ENCODE measurements at places on chromosomes 3 and 15. TPM values are rescaled to one million over a fixed set of nuclear protein-coding genes. Genes with fewer than 3 reads are reported as not detected.

Gene ISLR
- total RNA-seq: not detected

Gene CISH
- 481 TPM for total RNA-seq

Gene MAGI1
- 0.49 TPM for total RNA-seq

Gene WDR93
- not detected for total RNA-seq

Gene IL16
- total RNA-seq: 237 TPM

Gene UBAP1L
- total RNA-seq: 5.2 TPM

Gene EFHB
- 0.37 TPM for total RNA-seq

Gene A4GNT
- not detected for total RNA-seq

Gene LRTM1
- not detected for total RNA-seq

Gene NR1I2
- not detected for total RNA-seq

Gene ETV5
- total RNA-seq: 0.88 TPM

Measured in T-helper 1 cell treated with Interleukin-12 subunit alpha and Interleukin-12 subunit beta and Interleukin-4 antibody, amounts not matched to agents 30 ng/mL and 1 ng/mL, for 36 hours (primary cell).